ENCODE measurements at places on chromosomes 6 and 20. TPM values are rescaled to one million over a fixed set of nuclear protein-coding genes. Genes with fewer than 3 reads are reported as not detected.

Gene TMEM170B
- 2.5 TPM for polyA plus RNA-seq

- no peak for DNase-seq
These were observed 24.6 kb upstream of the HS3ST5 start for GRCh38 chr6:114367315-114367961.

- DNase-seq = no peak
These were observed 122.4 kb downstream of the MRPL14 start for GRCh38 chr6:44004625-44005506.

Gene PI3
- 0.39 TPM for polyA plus RNA-seq

DNA sequence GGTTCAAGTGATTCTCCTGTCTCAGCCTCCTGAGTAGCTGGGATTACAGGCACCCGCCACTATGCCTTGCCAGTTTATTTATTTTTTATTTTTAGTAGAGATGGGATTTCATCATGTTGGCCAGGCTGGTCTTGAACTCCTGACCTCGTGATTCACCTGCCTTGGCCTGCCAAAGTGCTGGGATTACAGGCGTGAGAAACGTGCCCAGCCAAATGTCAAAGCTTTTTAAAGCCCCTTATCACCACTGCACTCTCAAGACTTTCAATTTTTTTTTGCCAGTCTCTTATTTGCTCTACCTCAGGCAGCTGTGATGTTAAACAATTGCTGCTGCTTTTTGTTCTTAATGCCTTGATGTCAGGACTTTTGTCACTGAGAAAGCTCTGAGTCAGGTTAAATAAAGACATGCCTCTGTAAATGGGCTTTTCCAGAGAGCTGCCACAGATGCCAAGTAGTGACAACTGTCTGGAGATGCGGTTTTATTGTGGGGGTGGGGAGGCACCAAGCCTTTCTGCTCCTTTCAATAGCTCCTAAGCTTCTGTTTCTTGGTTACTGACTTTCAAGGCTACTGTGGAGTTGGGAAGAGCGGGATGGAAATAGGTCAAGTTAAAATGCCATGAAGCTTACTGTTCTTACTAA is 29.2 kb downstream of the RSPH3 start:
- no peak for DNase-seq

DNA sequence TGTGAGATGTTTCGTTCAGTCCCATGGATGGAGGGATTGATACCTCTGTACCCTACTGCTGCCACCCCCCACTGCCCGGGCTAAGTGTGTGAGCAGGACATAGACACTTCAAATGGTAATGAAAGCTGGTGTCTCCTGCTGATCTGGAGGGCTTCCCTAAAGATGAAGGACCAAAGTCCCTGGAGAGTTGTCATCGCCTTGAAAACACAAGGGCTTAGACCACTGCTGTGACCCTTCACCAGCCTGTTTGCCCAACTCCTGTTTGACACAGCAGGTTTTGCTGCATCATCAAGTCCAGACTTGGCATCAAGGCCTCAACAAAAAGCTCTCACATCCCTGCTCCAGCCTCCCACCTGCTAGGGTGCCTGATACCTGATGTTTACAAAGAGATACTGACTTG is 57.9 kb upstream of the FAM8A1 start:
- no peak for DNase-seq

GRCh38 chr20:13261460-13262301 is 40.6 kb downstream of the ISM1 start:
- peak; percentile 75 for DNase-seq

Gene CSTF1
- polyA plus RNA-seq = 37.6 TPM

- no peak for DNase-seq
These were observed 606.5 kb downstream of the HACE1 start for GRCh38 chr6:104253236-104253635.

GRCh38 chr6:110181131-110182030 is 1.2 kb downstream of the CDC40 start:
- no peak for DNase-seq

GRCh38 chr20:9359561-9360308 is 154.7 kb upstream of the LAMP5 start:
- DNase-seq = peak; percentile 77

GRCh38 chr6:116248577-116248976 is 5.3 kb downstream of the TSPYL4 start:
- DNase-seq = no peak

DNA sequence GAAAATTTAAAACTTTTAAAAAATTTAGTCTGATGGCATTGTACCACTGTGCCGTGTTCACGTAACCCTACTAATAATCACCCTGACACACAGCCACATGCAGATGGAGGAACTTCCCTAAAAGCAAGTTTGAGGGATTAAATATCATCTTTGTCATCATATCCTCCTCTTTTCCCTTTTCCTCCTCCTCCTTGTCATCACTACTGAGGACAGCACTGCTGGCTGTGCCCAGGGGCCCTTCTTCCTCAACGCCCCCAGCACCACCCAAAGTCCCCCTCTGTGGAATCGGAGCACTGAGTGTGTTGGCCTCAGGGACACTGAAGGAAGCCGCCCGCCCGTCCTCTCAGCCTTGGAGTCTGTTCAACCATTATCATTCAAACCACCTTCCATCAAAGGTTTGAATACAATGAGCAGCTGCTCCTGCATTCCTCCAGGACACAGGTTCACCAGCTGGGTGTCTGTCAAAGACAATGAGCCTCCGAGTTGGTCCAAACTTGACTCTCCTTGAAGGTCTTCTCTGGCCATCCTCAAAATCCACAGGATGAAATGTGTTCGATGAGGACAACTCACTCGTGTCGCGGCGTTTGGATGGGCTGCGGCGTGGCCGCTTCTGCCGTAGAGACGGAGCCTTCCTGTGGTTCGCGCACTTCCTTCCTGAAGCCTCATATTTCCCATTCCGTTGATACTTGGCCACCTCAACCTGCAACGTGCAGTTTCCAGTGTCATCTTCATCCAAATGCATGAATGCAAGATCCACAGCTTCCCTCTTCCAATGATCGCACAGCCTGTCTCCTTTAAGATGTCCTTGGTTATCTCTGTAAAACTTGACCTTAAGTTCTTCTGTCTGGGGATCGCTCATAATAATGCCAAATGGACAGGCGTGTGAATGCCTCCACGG is 23.3 kb downstream of the NQO2 start:
- DNase-seq = no peak

Gene COL9A3
- polyA plus RNA-seq = 0.42 TPM

Gene DNMT3B
- 9.5 TPM for polyA plus RNA-seq

Gene APOM
- 1.5 TPM for polyA plus RNA-seq

Gene COL21A1
- 1.4 TPM for polyA plus RNA-seq

- no peak for DNase-seq
These were observed 1009.2 kb upstream of the GJE1 start for GRCh38 chr6:141123497-141123896.

Gene NKAIN2
- not detected for polyA plus RNA-seq

DNA sequence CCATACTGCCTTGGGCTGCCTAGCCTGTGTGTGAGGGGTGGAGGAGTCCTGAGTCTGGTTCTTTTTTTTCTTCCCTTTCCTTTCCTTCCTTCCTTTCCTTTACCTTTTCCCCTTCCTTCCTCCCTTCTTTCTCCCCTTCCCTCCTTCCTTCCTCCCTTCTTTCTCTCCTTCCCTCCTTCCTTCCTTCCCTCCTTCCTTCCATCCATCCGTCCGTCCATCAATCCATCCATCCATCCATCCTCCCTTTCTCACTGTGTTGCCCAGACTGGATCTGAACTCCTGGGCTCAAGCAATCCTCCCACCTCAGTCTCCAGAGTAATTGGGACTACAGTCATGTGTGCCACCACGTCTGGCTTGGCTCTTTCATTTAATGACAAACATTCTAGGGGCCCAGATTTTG is 750.7 kb upstream of the CHD6 start:
- no peak for DNase-seq

DNA sequence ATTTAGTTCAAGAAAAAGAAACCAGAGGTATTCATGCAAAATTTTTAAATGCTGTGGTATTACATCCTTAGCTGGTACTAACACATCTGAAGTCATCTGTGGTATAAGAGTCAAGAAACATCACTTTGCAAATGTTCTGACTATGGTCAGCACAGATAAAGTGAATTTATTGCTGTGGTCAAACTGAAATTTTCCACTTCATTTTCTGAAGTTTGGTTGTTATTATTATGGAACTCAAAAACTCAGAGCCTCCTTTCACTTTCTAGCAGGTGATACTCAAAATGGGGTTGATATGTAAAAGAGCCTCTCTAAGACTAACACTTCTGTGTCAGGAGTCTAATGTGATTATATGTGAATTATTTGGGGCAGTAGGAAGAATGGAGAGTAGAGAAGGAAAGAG is 257.8 kb downstream of the RNGTT start:
- no peak for DNase-seq

- DNase-seq = no peak
These were observed 3.8 kb upstream of the MAS1L start for GRCh38 chr6:29491574-29491973.

- DNase-seq = no peak
These were observed 118.6 kb upstream of the ADGRF1 start for GRCh38 chr6:47160702-47161101.

DNA sequence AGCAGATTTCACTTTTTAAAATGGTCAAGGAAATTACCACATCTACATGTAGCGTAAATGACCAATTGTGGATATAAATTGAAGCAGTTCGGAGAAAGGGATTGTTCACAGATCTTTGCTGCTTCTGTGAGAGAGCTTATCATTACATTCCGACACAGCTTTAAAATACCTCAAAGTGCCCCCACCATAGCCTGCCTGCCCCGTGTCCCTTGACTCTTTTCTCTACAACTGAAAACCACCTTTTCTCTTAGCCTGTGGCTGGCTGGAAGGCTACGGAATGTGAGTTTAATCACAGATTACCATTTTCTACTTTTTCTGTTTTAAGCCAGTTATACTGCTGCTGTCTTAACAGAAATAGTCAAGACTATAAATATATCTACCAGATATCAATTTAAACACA is 347.2 kb upstream of the MAP3K7 start:
- no peak for DNase-seq

DNA sequence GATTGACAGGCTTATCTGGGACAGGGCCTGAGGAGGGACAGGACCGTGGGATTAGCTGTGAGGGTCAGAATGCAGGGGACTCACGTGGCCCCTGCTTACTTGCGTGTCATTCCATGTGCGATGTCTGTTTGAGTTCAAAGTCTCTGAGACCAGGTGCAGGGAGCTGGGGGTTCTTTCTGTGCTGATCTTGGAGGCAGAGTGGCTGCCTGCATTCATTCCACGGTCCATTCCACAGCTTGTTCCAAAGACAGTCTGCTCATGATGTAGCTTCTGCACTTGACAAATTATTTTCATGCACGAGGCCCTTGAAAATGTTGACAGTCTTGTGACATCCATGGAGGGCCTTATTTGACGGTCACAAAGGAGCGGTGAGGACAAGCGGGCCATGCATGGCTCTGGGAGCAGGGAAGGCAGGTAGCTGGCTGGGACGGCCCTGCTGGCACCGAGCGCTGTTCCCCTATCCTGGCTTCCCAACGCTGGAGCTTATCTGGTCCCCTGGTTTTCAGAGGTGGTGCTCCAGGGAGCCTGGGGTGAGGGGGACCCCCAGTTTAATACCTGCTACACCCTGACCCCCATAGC is 156.3 kb upstream of the RNF24 start:
- DNase-seq = no peak

- no peak for DNase-seq
These were observed 180.0 kb downstream of the TMEM242 start for GRCh38 chr6:157143171-157143889.

- DNase-seq = no peak
These were observed 91.7 kb downstream of the TBXT start for GRCh38 chr6:166075925-166076324.

GRCh38 chr20:11041396-11041795 is 367.6 kb upstream of the JAG1 start:
- no peak for DNase-seq

DNA sequence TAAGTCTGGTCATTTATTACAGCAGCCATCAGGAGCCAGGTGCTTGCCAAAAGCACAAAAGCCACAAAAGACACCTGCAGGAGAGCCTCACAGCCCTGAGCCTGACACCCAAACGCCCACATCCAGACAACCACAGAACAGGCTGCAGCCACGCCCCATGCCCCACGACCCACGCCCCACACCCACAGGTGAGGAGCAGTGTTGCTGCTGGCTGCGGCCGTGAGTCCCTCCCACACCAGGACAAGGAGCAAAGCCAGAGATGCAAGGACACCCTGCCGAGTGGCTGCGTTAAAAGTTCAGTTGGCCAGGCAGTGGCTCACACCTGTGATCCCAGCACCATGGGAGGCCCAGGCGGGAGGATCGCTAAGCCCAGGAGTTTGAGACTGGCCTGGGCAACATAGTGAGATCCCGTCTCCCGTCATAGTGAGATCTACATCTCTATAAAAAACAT is 43.0 kb downstream of the SLC2A4RG start:
- DNase-seq = no peak

DNA sequence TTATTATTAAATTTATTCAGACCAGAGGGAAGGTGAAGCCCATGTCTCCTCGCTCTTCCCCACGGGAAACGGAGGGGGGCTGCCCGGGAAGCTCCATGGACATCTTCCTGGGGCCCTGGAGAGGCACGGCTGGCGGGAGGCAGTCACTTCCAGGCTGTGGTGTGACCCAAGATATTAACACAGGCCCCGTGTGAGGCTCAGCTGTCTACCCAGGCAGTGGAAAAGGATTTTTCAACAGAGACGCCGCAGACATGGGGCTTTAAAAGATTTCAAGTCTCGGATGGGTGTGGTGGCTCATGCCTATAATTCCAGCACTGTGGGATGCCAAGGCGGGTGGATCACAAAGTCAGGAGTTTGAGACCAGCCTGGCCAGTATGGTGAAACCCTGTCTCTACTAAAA is 117.9 kb downstream of the ERMARD start:
- DNase-seq = no peak

DNA sequence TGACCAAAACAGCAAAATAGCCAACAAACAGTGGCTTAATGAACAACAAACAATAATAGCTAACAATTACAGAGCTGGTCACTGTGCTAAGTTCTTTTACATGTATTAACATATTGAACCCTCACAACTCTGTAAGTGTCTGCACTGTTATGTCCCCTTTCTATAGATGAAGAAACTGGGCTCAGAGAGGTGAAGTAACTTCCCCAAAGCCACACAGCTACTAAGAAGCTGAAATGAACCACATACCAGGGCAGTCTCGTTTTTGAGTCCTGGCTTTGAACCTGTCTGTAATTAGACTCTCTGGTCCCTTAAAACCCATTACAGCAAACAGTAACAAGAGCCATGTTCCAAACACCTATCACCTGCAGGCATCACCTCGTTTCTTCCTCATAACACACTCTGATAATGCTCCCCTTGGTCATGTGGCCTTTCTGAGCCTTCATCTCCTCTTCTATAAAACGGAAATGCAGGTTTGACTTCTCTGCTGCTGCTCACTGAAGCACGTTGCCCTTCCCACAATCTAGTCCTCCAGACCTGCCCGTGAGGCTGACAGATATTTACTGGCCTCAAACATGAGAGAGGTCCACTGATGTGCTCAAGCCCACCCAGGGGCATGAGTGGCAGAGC is 23.3 kb downstream of the KCNK15 start:
- DNase-seq = no peak

- no peak for DNase-seq
These were observed 112.7 kb upstream of the TNFAIP3 start for GRCh38 chr6:137754366-137754765.

GRCh38 chr6:37204014-37204751 is 34.2 kb downstream of the PIM1 start:
- DNase-seq = no peak

GRCh38 chr20:1702328-1702727 is 44.7 kb upstream of the SIRPG start:
- no peak for DNase-seq

GRCh38 chr6:160305926-160306713 is 42.1 kb upstream of the SLC22A3 start:
- no peak for DNase-seq

- no peak for DNase-seq
These were observed 14.4 kb upstream of the SLC17A2 start for GRCh38 chr6:25944688-25945574.

Gene SPTLC3
- polyA plus RNA-seq = 0.18 TPM

GRCh38 chr6:158184608-158185007 is 16.5 kb downstream of the GTF2H5 start:
- no peak for DNase-seq

Gene TPBG
- 33.2 TPM for polyA plus RNA-seq
